Fibroblast of villous mesenchyme (primary cell): ENCODE measurements at places on chromosomes 12 and 14. TPM values are rescaled to one million over a fixed set of nuclear protein-coding genes. Genes with fewer than 3 reads are reported as not detected.

Gene ERC1
- total RNA-seq = 41.9 and 49.7 TPM in 2 replicates

Gene FAM181A
- not detected in 2 replicates for total RNA-seq

Gene NT5DC3
- total RNA-seq = 12.2 and 22.9 TPM in 2 replicates

Gene KRT4
- not detected in 2 replicates for total RNA-seq

Gene OTUB2
- 0.97 and 1.3 TPM in 2 replicates for total RNA-seq

Gene GPRC5D
- total RNA-seq = not detected in 2 replicates

Gene SDR9C7
- total RNA-seq = not detected in 2 replicates

Gene TMPRSS12
- under 0.01 TPM in 1 of 2 replicates, not detected in the other for total RNA-seq

Gene EFS
- total RNA-seq = 7.7 and 7.8 TPM in 2 replicates

Gene STXBP6
- 2.9 and 4.7 TPM in 2 replicates for total RNA-seq

Gene ACSS3
- total RNA-seq = 20.3 and 26.8 TPM in 2 replicates

Gene LRP1
- total RNA-seq = 228 and 277 TPM in 2 replicates

DNA sequence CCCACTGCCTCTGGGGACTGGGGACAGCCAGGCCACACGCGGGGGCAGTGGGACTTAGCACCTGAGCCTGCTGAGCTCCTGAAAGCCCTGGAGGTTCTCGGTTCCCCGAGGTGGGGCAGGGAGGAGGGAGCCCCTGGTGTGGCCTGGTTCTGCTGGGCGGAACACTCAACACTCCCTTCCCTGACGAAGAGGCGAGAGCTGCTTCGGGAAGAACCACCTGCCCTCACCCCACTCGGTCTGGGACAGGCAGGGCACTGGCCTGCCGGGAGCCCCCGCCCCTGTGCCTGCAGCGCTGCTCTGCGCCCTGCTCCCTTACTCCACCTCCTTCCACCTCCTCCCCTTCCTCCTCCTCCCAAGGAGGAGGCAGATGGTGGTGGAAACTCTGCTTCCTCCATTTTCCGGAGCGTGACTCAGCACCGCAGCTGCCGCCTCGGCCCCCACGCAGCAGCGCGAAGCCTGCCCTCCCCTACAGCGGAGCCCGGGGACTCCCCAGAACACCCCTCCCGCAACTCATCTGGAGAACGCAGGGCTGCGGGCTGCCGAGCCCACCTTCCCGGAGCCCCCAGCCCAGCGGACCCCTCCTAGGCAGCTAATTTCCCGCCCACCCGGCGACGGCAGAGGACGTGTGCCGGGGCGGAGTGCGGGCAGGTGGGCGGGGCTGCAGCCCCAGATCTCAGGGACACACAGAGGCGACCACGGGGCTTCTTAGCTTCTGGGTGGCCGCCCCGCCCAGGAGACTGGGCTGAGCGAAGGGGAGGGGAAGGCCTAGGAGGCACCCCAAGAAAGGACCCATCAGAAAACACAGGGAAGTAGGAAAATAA is 11.7 kb upstream of the INF2 start:
- peak; percentile 78 for DNase-seq

DNA sequence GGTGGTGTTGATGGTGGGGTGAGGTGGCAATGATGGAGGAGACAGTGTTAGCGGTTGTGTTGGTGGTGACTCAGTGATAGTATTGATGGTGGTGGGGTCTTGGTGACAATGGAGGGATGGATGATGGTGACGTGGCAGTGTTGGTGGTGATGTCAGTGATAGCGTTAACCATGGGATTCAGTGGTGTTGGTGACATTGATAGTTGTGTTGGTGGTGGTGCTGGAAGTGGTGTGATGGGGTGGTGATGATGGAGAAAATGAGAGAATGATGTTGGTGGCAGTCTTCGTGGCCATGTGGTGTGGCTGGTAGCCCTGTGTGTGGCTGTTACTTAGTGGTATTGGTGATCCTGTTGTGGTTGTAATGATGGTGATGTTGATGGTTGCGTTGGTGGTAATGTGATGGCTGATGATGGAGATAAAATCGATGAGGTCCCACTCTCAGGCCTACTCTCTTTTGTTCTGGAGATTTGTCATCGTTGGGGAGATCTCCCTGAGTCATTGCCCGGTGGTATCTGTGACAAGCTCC is 2.6 kb downstream of the DTX1 start:
- DNase-seq = no peak

- peak; percentile 87 for DNase-seq
Observed at GRCh38 chr14:68753690-68754089, 39.2 kb downstream of the ZFP36L1 start.

DNA sequence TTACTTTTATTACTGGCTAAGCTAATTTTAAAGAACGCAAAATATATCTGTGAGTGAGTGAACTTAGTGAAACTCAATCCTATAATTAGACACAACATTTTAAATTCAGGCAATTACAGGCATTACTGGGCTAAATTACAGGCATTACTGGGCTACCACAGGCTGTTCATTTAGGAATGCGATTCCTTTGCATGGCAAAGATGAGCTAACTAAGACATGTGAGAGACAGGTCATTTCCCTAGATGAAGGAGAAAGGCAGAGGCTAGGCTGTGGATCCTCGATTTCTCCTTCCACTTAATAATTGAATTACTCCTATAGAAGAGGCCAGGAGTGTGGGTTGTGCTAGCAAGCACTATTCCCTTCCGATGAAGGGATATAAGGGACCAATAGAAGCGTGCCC is 429.4 kb upstream of the LMO3 start:
- no peak for DNase-seq

DNA sequence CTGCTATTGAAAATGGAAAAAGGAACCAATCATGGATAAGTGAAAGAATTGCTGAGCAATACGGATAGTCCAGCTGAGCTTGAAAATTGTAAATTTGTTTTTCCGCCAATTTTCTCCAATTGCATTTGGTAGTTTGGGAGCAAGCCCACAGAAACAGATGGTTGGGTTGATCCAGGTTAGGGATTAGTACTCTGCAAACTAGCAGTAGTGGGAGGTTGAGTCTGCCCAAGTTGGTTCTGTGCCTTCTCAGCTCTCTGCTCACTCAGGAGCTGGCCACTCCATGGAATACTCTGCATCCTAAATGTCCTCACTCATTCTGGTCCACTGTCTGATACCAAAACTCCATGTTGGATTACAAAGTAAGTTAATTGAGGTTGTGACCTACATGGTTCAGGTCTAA is 361.1 kb upstream of the ATP2B1 start:
- DNase-seq = no peak

DNA sequence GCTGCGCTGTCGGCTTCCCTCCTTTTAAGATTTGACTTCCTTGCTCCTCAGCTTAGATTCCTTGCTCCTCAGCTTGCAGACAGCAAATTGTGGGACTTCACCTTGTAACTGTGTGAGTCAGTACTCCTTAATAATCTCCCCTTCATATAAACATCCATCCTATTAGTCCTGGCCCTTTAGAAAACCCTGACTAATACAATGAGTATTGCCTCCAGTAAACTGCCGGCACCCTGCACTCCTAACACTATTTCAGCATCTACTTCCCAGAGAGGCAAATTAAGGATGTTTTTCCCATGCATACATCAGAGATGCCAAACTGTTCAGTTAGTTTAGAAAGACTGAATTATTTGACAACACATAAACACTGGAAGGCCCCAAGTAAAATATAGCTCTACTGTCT is 611.3 kb upstream of the TMEM132C start:
- DNase-seq = peak; percentile 7

DNA sequence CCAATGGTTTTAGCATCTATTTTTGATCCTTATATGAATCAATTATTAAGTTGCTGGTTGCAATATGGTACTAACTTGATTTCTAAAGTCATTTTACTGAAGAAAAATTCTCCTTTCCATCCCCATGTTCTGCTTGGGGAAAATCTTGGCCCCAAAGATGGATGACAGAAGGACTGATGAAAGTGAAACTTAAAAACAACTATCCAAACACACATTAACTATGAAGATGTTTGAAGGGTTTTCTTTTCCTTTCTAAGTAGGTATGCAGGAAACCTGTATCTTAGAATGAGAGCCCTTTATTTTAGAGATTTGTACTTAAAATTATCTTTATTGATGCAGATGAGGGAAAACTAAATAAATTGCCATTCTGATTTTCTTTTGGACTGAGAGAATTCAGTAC is 5.9 kb downstream of the C12orf71 start:
- no peak for DNase-seq

DNA sequence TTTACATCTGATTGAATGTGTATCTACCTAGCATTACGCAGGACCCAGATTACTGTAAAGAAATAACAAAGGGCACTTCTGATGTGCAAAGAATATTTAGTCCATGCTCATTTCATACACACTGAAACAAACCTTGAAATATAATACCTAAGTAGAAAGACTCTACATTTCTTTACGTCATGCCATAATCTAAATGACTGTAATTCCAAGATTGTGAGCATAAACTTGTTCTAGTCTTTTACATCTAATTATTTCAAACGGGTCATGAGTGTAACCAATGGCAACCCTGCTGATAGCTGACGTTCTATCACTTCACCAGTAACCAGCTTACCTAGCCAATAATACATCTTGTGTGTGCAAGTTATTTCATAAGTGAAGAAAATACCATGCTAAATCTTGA is 433.8 kb downstream of the PRKD1 start:
- DNase-seq = no peak

DNA sequence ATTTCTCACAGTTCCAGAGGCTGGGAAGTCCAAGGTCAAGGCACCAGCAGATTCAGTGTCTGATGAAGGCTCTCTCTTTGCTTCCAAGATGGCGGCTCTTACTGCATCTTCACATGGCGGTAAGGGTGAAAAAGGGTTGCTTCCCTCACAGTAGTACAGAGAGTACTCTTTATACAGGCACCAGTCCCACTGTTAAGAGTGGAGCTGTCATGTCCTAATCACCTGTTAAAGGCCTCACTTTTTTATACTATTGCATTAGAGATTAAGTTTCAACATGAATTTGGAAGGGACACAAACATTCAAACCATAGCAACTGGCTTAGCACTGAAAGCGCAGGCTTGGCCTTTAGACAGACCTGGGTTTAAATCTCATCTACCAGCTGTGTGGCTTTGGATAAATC is 50.0 kb upstream of the TCL1A start:
- no peak for DNase-seq

DNA sequence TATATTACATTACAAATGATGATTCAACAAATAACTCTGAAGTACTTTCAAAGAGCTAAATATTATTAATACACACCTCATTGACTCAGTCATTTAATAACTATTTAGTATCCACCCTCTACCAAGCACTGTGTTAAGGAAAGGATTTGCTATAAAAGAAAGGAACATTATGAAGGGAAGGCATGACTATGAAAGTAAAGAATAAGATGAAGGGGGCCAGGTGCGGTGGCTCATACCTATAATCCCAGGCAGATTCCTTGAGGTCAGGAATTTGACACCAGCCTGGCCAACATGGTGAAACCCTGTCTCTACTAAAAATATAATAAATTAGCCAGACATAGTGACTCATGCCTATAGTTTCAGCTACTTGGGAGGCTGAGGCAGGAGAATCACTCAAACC is 107.9 kb downstream of the PLCZ1 start:
- DNase-seq = no peak

DNA sequence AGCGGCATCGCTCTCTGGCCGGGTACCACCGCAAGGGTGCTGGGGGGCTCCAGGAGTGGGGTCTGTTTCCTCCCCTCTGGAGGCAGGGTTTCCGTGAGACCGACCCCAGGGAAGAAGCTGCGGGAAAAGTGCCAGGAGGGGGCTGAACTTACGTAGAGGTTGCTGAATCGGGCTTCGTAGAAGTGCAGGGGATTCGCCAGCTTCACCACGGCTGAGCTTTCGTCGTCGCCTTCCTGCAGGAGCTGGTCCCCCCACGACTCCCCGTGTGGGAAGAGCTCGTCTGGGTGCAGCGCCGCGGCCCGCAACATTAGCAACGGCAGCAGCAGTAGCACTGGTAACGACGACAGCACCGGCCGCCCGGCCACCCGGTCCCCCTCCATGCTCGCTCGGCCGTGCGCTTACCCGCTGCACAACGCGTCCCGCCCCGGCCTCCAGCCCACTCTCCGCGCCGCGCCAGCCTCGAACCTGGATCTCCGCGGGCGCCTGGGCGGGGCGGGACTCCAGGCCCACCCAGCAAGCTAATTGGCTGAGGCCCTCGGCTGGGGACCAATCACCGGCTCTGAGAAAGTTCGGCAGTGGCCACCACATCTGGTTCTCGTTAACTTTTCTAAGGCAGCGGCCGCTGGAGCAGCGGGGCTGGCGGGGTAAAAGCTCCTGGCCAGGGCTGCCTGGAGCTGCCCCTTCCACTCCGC is at the start of gene NID2:
Gene NID2 (minus strand): TSS at position 445 of the 692 bp plus-strand sequence. CDS start 65 bp downstream, at position 380.
- DNase-seq = peak; percentile 98

DNA sequence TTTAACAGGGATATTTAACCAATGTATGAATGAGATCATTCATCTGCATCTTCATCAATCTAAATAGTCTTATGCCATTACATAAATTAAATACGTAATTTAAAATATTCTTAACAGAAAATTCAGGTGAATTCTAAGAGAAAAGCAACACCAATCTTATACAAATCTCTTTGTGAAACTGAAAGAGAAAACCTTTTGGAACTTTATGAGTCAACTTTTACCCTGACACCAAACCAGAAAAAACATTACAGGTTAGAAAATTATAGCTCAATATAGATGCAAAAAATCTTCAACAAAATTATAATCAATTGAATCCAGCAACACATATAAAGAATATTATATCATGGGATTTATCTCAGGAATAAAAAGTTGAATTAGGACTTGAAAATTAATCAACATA is 3.4 kb downstream of the GLIPR1L1 start:
- DNase-seq = no peak

- DNase-seq = peak; percentile 37
Observed at GRCh38 chr14:63510538-63510937, 32.6 kb downstream of the PPP2R5E start.

DNA sequence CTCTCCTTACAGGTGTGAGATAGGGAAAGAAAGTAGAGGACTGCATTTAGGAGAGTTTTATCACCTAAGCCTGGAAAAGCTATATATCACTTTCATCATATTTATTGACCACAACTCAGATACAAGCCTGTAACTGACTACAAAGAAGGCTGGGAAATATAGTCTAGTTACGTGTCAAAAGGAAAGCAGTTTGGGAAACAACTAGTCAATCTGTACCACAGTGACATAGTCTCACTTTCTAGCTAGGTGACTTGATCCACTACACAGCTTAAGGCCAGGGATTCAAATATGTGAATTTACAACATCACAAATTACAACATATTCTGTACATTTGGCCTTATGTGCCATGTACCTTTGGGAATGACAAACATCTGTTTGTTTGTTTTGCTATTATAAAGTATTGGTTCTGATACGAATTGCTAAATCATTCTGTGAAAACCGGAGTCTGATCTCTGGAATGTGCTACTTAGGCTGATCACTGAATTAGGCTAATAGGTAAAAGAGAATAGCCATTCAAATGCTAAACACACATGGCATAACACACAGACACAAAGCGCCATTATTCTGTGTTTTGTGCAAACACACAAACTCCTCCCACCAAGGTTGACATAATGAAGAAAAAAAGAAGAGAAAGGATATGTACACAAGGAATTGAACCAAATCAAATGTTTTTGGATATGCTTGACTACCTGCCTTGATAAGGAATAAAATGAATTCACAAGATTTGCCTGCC is 279.8 kb downstream of the DUSP6 start:
- no peak for DNase-seq

GRCh38 chr12:76137606-76138005 is 53.1 kb upstream of the NAP1L1 start:
- peak; percentile 61 for DNase-seq
